DMS 273 treated with DMSO at 0.1 percent for 48 hours (cell line): ENCODE measurements at places on chromosomes 13 and 19.

DNA sequence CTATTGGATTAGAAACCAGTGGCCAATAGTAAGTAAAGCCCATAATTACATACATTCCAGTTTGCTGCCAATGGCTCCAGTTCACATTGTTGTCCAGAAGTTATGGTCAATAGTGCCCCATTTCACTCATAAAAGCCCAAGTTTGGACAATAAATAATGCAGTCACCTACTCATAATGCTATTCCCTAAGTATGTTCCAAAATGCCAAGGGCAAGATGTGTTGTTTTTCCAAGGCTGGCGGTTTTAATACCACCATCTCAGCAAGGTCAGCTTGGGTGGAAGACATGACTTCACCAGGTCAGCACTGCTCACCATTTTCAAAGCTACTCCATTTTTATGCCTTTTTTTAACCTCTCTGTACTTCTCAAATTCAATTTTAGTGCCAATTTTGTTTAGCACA, 32.7 kb downstream of the KCTD12 start:
- DNase-seq, result no peak

DNA sequence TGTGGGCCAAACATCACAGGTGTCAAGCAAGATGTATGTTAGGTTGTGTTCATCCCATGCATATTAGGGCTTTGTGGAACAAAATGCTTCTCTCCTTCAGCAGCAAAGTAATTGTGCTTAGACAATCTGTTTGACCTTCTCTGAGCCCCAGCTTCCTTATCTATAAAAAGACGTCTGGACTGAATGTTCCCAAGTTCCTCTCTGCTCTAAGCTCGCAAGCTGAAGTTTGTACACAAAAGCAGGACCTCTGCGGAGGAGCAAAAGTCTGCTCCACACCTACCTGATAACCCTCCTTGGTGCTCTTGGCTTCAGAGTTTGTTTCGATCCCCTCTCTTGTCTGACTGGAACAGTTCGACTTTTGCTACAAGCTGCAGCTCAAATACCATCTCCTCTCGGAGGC, 95.7 kb upstream of the UBL3 start:
- DNase-seq, result no peak

DNA sequence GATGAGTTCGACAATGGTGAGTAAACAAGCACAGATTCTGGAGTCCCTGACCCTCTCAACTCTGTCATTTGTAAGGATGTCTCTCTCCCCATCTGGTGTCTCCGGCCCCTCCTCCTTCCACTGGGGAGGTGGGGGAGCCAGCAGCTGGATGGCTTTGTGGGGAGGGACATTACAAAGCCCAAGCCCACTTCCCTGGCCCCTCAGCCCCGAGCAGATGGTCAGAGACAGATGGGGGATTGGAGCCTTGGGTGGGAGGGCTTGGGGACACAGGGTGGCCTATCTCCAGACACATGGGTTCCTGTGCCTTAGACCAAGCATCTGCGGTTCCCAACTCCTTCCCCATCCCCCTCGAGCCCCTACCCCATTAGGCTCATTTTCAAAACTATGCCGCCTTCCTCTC, 2.5 kb downstream of the TIMM50 start:
- no peak for DNase-seq

DNA sequence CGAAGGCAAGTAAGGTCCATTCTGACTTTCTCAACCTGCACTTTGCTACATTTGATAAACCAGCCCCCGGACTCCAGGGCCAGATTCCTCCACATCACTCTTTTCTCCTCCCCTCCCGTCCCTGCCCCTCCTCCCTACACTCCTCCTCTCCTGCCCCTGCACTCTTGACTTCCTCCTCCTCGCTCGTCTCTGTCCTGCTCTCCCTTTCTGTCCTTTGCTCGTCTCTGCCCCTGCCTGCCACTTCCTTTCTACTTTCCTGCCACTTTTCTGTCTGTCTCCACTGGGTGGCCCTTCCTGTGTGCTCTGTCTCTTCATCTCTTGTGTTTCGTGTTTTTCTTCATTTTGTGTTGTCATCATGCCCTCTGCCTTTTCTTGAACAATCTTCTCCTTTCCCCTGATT, 7.0 kb downstream of the U2AF2 start:
- no peak for DNase-seq

DNA sequence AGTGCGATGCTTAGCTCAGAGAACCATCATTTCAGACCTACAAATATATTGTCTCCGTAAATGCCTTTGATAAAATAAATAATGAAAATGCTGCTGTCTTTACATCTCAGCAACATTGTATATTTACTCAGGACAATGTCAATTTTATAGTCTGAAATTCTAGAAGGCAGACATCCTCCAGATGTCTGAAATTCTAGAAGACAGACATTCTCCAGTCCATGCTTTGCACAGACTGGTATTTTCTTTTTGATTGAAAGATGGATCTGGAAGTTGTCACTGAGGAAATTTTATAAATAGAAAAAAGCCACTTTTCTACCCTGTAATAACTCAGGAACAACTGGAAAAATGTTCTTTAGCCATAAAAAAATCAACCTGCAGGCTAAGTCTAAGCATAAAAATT, 2293.3 kb downstream of the PCDH9 start:
- DNase-seq, result no peak

DNA sequence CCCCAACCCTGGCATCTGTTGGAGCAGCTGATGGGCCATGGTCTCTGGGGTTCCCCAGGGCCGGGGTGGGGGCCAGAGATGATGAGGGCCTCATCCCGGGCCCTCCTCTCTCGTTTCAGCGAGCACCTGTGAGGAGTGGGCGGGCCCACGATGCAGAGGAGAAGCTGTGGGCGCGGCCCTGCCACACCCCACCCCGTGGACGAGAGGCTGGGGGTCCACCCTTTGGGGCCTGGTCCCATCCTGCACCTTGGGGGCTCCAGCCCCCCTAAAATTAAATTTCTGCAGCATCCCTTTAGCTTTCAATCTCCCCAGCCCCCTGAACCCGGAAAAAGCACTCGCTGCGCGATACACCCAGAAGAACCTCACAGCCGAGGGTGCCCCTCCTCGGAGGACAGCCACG, 5.6 kb downstream of the HMG20B start:
- DNase-seq, result no peak

GRCh38 chr13:85533911-85534310, 265.3 kb downstream of the SLITRK6 start:
- no peak for DNase-seq

GRCh38 chr13:21077076-21077787, 15.8 kb upstream of the LATS2 start:
- no peak for DNase-seq

DNA sequence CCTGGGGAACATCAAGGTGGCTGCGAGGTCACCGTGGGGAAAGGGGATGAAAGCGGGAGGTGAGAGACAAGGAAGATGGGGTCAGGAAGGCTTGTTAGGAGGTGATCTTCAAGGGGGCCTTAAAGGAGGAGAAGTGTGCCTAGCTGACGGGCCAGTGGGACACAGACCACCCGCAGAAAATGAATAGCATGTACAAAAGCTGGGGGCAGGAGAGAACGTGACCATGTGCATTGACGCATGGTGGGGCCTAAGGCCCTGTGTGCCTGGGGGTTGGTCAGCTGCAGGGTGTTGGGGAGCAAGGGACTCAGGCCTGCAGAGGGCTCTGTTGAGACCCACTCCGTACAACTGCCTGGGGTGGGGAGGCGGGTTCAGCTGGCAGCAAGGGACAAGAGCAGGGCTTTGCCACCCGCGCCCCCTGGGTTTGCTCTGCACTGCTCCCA, 5.9 kb downstream of the RAB8A start:
- no peak for DNase-seq

DNA sequence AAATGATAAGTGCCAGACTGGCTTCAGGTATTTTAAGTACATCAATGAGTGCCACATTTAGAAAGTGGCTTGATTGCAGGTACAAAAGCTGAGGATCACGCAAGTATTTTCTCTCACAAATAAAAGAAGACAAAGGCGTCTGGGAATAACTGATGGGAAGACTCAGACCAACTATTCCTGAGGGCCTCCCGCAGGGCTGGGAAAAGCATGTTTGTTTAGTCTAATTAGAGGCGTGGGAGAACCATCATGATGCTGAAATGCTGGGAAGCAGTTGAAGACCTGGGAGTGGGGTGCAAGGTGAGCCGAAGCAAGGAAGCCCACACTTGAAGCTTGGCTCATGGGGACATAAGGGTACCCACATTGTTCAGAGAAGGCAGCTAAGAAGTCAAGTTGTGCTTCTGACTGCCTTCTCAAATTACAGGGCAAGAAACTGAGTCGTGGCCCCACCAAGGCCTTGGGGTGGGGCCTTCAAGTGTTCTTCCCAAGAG, 536.0 kb downstream of the MYO16 start:
- DNase-seq, result no peak

GRCh38 chr13:39811696-39812095, 156.2 kb downstream of the COG6 start:
- no peak for DNase-seq

DNA sequence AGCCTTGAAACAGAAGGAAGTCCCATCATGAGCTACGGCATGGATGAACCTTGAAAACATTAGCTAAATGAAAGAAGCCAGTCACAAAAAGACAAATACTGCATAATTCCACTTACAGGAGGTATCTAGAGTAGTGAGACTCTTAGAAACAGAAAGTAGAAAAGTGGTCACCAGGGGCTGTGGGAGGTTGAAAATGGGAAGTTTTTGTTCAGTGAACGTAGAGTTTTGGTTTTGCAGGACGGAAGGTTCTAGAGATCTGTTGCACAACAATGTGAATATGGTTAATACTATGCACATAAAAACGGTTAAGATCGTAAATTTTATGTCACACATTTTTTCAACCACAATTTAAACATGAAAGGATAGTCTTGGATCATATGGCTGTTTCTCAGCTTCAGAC, 11.9 kb upstream of the SLC10A2 start:
- DNase-seq, result no peak

DNA sequence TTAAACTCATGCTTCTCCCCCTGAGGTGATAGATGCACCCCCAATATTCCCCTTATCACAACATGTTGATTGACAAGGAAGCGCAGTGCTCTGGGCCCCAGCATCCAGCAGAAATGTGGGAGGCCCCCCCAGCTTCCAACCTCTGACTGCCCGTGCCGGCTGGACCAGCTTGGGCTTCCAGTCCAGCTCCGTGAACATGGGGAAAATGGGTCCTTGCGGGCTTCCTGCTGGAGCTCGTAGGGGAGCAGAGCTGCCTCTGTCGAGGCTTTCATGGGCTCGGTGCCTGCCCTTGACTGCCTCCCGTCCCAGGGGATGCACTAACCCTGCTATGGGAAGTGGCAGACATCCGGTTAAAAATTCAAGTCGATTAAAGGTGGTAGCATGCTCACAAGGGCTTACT, 188.9 kb downstream of the COL4A1 start:
- DNase-seq, result no peak

DNA sequence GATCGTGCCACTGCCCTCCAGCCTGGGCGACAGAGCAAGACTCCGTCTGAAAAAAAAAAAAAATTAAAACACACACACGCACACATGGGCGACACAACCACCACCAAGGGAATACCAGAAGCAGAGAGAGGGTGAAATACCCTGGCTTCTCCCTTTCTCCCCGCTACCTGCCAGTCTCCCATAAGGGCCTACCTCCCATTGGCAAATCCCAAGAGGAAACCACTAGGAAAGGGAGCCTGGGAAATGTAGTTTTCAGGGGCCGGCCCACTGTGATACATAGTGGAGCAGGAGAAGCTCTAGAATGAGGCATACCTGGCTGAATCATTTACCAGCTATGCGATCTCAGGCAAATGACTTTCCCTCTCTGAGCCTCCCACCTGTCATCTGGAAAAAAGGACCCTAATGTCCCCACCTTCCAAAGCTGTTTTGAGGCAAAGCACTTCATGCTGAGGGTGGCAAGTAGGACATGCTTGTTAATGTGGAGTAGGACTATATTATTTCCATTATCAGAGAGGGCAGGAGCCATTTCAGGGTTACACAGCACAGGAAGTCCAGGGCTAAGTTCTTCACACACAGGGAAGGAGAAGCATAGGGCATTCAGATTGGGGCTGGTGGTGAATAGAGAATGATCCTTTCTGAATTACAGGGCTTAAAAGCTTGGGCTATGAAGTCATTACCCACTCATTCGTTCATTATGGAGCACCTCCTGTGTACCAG, 14.3 kb upstream of the HNRNPUL1 start:
- DNase-seq, result no peak

GRCh38 chr19:35061583-35062373, 20.3 kb downstream of the HPN start:
- no peak for DNase-seq

GRCh38 chr13:80742033-80742432, 401.1 kb upstream of the SPRY2 start:
- no peak for DNase-seq

DNA sequence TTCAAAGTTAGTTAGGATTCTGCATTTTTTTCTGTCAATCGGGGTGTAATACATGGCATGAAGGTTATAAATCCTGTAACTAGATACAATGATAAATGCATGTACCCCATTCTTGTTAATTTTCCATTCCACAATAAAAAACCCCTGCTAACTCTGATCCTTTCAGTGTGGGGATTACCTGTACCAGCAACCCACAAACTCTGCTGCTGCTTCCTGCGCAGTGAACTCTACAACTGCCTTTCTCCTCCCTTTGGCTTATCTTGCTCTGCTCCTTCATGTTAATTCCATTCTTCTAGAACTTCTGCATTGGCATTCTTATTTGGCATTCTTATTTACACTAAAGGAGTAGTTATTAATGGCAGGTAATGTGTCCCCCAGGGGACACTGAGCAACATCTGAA, 273.1 kb downstream of the KLF12 start:
- no peak for DNase-seq

DNA sequence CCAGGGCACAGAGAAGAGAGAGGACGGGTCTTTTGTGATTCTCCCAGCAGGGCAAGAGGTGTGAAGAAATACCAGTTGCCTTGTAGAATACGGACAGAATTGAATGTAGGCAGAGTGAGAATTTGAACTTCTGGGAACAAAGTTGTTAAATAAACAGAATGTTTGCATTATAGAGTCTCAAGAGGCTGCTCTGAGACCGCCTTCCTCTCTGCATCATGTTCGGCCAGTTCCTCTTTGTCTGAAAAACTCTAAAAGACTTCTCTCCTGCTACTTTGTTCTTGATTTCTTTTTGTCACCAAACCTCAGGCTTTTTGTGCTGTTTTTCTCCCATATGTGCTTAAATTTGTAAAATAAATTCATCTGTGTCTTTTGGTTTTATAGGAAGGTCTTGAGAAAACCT, 256.4 kb downstream of the DLEU7 start:
- no peak for DNase-seq
